ENCODE measurements at places on chromosomes 13 and 19. TPM values are rescaled to one million over a fixed set of nuclear protein-coding genes. Genes with fewer than 3 reads are reported as not detected.

DNA sequence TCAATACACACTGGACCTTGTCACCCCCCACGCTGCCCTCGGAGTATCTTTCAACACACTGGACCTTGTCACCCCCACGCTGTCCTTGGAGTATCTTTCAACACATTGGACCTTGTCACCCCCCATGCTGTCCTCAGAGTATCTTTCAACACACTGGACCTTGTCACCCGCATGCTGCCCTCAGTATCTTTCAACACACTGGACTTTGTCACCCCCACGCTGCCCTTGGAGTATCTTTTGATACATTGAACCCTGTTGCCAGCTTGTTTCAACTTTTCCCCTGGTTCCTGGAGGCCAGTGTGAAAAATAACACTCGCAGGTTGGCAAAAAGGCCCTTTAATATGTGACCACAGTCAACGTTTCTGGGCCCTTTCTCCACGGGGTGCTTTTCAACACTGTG, 247.8 kb downstream of the TEX29 start:
- H3K27me3 ChIP-seq: peaks cover 11% of the 10 kb centered on the region
- no peaks in the 10 kb centered on the region for H3K36me3 ChIP-seq
- DNase-seq: no peak
- H3K4me3 ChIP-seq: no peak overlapping the region

SPART gene
- 90.7 TPM for total RNA-seq

- H3K4me1 ChIP-seq: no peaks in the 10 kb centered on the region
- no peak overlapping the region for H3K4me3 ChIP-seq
- H3K27me3 ChIP-seq: no peaks in the 10 kb centered on the region
- peaks cover 24% of the 10 kb centered on the region for H3K36me3 ChIP-seq
Observed at GRCh38 chr13:21395953-21396352, 63.1 kb downstream of the ZDHHC20 start.

DNA sequence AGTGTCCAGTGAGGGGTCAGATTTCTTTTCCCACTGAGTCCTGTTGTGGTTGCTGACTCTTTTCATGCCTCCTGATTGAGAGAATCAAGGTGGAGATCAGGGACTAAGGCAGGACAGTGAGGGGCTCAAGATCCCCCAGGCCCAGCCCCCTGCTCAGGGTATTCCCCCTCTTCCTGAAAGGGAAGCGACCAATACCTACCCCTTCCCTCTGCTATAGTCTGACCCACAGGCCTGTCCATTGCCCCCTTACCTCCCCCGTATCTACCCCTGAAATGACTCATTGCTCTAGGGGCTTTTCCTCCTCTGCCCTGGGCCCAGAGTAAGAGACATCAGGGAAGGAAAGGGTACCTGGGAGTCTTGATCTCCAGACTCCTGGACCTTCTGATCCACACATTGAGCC, 1320.5 kb downstream of the UQCRFS1 start:
- DNase-seq: no peak
- no peak overlapping the region for H3K27ac ChIP-seq
- no peaks in the 10 kb centered on the region for H3K4me1 ChIP-seq
- H3K36me3 ChIP-seq: no peaks in the 10 kb centered on the region

DNA sequence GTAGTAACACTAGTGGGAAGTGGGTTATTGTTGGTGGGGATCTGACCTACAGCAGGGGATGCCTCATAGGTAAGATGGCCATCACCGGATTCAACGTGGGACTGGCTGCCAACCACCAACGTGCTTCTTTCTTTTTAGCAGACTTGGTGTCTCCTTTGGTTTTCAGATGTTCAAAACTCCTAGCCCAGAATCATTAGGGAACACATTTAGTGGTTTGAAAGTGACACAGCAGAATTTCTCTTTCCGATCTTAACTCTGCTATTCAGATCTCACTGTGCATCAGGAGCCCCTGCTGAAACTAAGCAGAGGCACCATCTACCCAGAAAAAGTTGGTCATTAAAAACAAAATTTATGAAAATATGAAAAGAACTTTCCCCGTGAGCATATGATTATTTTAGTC, 36.7 kb upstream of the PCDH8 start:
- peaks cover 23% of the 10 kb centered on the region for H3K4me1 ChIP-seq
- no peak for DNase-seq
- no peaks in the 10 kb centered on the region for H3K36me3 ChIP-seq
- no peak overlapping the region for H3K27ac ChIP-seq
- no peak overlapping the region for H3K4me3 ChIP-seq

DNA sequence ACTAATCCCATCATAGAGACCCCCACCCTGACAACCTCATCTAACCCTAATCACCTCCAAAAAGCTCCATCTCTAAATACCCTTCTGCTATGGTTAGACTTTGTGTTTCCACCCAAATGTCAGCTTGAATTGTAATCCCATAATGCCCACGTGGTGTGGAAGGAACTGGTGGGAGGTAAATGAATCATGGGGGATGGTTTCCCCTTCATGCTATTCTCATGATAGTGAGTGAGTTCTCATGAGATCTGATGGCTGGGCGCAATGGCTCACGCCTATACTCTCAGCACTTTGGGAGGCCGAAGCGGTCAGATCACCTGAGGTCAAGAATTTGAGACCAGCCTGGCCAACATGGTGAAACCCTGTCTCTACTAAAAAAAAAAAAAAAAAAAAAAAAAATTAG, 2.6 kb downstream of the VMAC start:
- H3K4me3 ChIP-seq: no peak overlapping the region
- no peak overlapping the region for H3K27ac ChIP-seq
- DNase-seq: no peak
- peaks cover 4% of the 10 kb centered on the region for H3K36me3 ChIP-seq
- H3K27me3 ChIP-seq: no peaks in the 10 kb centered on the region
- peaks cover 5% of the 10 kb centered on the region for H3K4me1 ChIP-seq

DNA sequence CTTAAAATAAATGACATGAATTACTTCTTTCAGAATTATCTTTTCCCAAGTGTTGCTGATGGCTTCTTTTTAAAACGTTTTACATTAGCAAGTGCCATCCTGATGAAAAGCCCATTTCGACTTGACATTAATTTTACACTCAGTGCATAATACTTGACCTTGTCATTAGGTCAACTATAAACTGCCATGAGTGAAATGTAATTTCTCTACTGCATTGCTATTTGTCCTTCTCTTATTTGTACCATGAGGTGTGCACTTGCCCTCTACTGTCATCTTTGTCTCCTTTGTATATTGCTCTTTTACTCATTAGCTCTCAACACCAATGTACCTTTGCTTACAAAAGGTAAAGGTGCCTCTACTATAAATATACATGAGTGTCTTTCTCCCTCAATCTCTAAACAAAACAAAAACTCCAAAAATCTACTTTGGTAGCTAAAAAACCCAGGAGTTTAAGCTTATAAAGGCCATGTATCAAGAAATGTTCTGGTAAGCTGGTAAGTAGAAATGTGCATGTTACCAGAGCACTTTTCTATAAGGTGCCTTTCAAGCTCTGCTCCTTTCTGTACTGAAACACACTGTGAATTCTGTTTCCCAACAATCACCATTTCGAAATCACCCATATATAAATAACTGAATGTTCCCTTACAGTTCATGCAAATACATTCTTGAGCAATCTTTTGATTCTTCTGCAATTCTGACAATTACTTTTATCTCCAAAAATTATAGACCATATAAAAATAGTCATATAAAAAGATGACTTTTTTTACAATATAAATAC, 351.4 kb downstream of the SLITRK5 start:
- peaks cover 3% of the 10 kb centered on the region for H3K4me1 ChIP-seq
- H3K36me3 ChIP-seq: no peaks in the 10 kb centered on the region
- H3K27me3 ChIP-seq: no peaks in the 10 kb centered on the region
- no peak overlapping the region for H3K4me3 ChIP-seq
- no peak for DNase-seq
- H3K27ac ChIP-seq: no peak overlapping the region
